Dermis lymphatic vessel endothelial cell (primary cell): ENCODE measurements at places on chromosomes 16 and 17. TPM values are rescaled to one million over a fixed set of nuclear protein-coding genes. Genes with fewer than 3 reads are reported as not detected.

Gene C16orf92
- not detected in 2 replicates for total RNA-seq

Gene C16orf87
- total RNA-seq: 9.1 and 9.3 TPM in 2 replicates

Gene LGALS9B
- total RNA-seq: not detected in 2 replicates

Gene SMARCE1
- total RNA-seq: 72.3 and 106 TPM in 2 replicates

Gene ACSM2A
- total RNA-seq: 0.22 and 0.26 TPM in 2 replicates
